ENCODE measurements at places on chromosomes 5 and 9.

GRCh38 chr5:143036146-143036927, 266.2 kb downstream of the ARHGAP26 start:
- DNase-seq: no peak

DNA sequence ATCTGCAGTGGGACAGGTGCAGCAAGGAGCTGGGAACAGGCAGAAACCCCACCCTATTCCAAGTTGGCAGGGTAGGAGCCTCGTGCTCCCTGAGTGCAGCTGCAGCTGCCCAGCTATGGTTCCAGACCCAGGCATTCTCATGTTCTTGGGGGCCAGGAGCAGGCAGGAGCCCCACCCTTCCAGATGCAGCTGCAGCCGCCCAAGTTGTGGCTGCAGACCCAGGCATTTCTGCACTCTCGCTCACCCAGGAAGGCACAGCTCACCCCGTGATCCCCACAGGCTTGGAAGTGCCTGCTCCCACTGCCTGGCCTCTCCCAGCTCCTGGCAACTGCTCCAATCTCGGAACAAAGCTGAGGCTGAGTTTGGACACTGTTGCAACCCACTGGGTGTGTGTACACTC, 275.8 kb upstream of the ADRA1B start:
- DNase-seq: no peak

- no peak for DNase-seq
Observed at GRCh38 chr9:76799473-76799872, 35.2 kb downstream of the PCA3 start.

DNA sequence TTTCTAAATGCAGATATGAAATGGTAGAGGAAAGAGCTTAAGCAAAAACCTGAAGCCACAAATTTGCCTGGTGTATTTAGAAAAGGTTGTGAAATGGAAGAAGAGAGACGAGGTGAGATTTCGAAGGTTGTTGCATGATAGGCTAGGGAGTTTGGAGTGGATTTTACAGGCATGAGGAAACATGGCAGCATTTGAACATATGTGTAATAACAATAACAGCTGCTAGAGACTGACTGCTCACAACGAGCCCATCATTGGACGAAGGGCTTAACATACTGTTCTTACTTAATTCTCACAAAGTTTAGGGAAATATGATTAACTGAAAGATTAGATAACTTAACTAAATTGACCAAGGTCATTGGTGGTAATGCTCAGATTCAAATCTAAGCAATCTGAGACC, 108.1 kb downstream of the JAKMIP2 start:
- DNase-seq: no peak

GRCh38 chr9:76371901-76372300, 22.3 kb downstream of the RFK start:
- DNase-seq: no peak

DNA sequence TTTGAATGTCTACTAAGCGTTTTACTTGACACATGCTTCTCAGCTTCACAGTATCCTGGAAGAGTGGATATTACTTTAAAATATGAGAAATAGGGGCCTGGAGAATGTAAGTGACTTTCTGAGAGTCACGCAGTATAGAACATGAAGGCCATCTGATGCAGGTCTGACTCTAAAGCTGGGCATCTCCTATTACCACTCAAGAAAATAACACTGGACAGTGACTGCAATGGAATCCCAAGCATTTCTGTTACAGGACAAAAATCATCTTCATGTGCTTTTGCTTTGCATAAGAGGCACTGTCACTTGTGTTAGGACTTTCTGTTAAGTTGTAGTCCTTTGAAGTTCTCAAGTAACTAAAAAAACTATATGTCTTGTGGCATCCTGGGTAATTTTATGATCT, 335.5 kb downstream of the FBXL7 start:
- DNase-seq: no peak

DNA sequence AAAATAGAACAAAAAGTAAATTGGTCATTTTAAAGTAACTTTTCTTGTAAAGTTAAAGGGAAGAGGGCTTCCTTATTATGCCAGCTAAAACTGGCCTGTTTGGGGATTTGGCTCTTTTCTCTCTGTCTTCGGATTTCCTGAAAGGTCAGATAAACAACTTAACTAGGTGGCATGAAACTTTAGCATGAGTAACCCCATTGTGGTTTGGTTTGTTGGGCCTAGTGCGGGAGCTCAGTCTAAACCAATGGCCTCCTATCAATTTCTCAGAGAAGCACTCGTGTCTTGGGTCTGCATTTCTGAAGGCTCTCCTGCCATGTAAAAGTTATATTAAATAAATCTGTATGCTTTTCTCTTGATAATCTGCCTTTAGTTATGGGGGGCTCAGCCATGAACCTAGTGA, 48.5 kb upstream of the ANKH start:
- DNase-seq: no peak

DNA sequence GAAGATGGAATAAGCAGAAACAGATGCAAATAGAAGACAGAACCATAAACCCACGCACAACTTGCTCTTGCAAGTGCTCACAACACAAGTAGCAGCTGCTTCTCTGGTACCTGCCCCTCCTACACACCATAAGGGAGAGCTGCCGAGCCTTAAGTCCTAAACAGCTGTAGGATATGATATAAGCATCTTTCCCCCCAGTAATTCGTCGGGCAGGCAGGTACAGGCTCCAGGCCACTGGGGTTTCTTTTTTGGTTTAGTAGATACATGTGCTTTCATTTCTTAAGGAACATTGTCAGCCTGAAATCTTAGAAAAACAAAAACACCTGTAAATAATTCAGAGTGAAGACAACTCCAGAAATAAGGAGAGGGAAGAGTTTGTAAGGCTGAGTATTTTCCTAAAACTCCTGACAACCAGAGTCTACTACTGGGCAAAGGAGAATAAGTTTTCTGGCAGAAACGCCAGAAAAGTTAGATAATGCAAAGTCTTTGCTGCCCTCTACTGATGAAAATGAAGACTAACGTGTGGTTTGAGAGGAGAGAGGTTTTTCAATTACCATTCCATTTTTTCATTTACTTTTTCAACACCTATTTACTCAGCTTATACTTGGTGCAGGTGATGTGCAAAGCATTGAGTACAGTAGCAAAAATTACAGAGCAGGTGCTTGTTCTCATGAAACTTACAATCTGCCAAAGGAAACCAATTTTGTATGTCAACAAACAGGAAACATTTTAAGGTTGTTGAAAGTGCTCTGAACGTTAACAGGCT, 20.1 kb upstream of the TCERG1 start:
- no peak for DNase-seq

DNA sequence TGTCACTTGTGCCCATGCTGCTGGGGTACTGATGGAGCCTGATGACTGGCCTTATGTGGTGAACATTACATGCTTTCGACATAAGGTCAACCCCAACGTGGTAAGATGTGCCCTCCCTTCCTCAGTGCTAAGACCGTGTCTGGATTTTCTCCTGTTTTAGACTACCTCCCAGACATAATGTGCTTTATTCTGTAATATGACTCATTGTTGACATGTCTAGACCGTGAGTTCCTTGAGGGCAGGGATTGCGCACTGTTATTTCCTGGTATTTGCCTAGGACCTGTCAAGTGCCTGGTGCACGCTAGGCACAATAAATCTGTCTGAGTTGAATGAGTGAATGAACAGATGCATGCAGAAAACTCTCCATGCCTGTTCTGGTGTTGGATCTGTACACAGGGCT, 346.0 kb downstream of the KDM4C start:
- DNase-seq: no peak

DNA sequence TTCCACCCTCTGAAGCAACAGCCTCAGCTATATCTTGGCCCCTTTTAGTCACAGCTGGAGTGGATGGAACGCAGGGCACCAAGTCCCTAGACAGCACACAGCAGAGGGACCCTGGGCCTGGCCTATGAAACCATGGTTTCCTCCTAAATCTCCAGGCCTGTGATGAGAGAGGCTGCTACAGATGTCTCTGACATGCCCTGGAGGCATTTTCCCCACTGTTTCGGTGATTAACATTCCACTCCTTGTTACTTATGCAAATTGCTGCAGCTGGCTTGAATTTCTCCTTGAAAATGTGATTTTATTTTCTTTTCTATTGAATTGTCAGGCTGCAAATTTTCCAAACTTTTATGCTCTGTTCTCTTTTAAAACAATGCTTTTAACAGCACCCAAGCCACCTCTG, 384.8 kb downstream of the PRR16 start:
- no peak for DNase-seq

DNA sequence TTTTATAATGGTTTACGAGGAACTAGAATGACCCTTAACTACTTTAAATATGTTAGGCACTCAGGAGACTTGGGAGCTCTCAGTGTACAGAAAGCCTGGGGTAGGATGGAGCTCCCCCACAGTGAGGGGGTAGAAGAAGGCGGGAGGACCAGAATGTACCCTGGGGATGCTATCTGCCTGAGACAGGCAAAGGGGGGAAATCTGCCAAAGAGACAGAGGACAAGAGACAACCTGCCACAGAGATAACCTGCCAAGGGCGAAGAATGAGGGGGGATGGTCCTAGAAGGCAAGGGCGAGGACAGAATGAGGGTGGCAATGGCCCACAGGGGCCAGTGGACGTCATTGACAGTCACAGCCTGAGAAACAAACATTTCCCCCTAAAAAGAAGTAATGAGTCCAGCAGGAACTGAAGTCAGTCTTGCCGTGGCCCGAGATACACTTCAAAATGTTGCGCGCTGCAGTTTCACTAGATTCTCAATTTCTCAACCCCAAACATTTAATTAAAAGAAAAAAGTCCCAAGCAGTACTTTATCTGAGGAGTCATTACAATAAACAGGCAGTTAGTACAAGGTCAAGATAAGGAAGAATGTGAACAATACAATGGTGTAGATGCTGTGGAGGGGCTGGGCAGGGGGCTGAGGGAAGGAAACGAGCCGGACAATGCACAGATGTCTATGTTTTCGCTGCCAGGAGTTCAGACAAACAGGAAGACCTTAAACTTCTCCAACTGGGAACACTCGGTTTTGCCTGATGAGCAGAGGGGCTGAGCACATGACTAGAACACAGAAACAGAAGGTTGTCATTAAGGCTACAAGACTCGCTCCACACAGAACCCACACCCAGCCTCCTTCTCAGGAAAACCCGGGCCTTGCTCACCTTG, 125.0 kb downstream of the LHFPL2 start:
- no peak for DNase-seq

GRCh38 chr5:16907270-16907669, 28.8 kb downstream of the MYO10 start:
- no peak for DNase-seq

GRCh38 chr9:72203205-72203803, 54.1 kb downstream of the GDA start:
- DNase-seq: no peak

DNA sequence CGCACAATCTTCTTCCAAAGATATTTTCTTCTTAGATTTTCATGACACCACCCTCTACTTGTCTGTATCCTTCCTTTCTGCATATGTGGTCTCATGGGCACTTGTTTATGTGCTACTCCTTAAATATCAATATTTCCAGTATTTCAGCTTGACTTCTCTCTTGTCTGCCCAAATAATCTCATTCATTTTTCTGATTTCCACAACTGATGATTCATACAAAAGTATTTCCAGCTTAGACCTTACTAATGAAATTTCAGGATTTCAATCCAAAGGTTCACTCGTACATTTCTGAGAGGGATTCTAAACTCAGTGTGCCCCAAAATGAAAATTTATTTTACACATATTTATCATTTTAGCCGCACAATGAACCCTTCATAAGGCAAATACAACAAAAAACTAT, 928.9 kb upstream of the C9orf72 start:
- no peak for DNase-seq

DNA sequence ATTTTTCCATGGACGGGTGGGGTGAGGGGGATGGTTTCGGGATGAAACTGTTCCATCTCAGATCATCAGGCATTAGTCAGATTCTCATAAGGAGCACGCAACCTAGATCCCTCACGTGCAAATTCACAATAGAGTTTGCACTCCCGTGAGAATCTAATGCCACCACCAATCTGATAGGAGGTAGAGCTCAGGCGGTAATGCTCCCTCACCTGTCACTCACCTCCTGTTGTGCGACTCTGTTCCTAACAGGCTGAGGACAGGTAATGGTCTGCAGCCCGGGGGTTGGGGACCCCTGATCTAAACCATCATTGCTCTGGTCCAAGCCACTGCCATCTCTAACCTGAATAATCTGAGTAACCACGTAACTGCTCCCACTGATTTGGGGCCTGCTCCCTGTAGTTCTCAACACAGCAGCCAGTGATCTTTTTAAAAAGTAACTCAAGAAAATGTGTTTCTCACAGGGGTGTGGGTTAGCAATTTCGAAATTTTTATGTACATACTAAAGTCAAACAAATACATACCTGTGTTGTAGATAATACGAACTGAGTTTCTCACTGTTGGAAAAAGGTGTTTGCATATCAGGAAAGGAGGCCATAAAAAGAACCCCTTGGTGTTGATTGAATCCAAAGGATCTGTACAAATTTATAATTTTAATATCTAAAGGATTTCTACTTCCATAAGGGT, 11.2 kb upstream of the IL13 start:
- no peak for DNase-seq

- no peak for DNase-seq
Observed at GRCh38 chr9:129007035-129007765, 20.9 kb downstream of the SH3GLB2 start.

DNA sequence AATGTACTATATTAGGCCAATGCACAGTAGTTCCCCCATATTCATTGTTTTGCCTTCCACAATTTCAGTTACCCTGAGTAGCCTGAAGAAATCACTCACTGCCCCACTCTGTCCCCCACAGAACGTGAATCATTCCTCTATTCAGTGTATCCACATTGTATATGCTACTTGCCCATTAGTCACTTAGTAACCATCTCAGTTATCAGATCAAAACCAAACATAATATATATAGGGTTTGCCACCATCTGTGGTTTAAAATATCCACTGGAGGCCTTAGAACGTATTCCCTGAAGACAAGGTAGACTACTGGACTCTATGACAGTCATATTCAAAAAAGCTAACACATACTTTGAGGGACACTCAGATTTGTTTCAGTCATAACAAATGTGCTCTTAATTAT, 465.7 kb upstream of the RGMB start:
- DNase-seq: no peak

DNA sequence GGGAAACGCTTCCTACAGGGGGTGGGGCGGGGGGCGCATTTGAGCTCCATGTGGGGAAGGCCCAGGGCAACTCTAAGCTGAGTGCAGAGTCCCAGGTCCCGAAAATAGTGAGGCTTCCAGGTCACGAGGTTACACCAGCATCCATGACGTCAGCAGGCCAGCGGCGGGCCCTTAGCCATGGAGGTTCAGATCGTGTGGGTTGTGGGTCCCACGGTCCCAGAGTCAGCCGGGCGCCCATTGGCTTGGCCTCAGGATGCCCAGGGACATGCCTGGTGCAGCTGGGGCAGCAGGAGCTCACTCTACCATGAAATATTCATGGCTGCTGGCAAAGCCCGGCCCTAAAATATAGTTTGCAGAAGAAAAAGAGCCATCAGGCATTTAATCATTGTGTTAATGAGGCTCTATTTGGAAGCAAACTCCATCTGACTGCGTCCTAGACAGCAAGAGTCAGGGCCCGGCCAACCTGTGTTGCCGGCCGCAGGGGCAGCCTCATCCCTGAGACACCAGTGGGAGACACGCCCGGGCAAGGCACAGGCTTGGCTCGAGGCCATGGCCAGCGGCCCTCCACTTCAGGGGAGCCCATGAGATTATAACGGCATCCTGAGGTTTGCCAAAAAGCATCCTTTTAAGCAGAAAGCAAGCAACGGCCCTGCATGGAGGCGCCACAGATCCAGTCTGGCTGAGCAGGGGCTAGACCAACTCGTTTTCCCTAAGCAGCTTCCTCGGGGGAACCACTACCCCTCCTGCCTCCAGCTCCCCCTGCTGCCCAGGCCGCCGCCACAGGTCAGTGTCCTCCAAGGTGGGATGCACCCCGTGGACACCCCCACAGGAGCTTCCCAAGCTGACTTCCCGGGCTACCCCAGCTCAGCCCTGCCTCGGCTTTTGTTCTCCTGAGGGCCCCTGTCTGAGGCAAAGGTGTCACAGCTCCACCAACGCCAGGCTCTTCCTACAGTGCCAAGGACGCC, 108.9 kb upstream of the PPP1R26 start:
- no peak for DNase-seq

All from NCI-H187 treated with DMSO at 0.1 percent for 48 hours (cell line).